ENCODE measurements at places on chromosomes 5 and 9.

- no peak for DNase-seq
These were observed 79.4 kb downstream of the NLN start for GRCh38 chr5:65801352-65801783.

GRCh38 chr5:171115519-171115918 lies 193.5 kb upstream of the TLX3 start:
- DNase-seq, result no peak

DNA sequence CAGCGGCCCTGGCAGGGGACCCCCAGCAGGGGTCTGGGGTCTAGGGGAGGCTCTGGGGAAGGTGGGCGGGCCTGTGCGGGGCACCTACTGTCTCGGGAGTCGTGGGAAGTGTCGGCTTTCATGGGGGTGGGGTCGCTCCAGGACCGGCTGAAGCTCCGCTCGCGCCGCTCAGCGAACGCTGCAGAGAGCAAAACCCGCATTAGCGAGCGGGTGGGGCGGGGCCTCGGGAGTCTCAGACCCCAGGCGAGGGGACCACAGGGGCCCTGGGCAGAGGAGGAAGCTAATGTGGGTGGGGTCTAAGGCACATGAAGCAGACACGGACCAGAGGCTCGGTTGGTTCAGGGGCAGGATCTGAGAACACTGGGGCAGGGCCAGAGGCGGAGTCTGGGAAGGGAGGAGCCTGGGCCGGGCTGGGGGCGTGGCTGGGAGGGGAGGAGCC lies 5.5 kb downstream of the NSMF start:
- peak; percentile 81 for DNase-seq

GRCh38 chr5:178590924-178591423 lies 781 bp upstream of the COL23A1 start:
- DNase-seq, result no peak

DNA sequence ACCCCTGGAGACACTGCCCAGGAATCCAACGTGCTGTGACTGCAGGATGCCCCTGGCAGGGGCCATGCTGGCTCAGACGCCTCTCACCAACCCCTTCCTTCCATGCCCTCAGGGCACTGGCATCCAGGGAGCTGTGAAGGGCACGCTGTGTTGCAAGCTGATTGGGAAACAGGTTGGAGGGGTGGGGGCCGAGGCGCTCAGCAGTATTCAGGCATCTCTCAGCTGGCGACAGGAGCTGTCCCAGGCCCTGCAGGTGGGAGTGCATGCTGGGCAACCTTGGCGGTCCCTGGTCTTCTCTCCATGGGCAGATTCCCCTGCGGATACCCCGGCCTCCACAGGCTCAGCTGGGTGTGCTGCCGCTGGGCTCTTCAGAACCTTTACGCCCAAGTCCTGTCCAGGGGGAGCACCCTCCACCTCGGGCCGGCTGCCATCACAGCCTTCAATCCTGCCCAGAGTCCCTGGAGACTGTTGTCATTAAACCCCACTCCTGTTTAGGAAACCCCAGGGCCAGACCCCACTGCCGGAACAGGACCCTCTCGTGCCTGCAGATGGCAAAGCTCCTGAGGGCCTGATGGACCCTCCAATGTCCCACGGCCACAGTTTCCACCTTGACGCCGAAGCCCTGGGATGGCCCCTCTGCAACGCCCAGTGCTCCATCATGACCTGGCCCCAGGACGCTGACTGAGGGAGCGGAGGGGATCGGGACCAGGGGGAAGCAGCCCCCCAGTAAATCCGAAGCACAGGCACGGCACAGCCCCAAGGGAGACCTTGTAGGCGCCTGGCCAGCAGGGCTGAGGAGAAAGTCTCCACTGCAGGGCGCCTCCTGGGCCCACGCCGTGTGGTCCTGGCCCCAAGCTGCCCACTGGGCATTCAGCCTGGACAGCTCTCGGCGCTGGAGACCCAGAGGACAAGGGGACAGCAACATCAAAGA lies 9.3 kb downstream of the TPPP start:
- DNase-seq, result peak; percentile 17

GRCh38 chr5:176901260-176902101 lies 2.3 kb upstream of the HK3 start:
- no peak for DNase-seq

DNA sequence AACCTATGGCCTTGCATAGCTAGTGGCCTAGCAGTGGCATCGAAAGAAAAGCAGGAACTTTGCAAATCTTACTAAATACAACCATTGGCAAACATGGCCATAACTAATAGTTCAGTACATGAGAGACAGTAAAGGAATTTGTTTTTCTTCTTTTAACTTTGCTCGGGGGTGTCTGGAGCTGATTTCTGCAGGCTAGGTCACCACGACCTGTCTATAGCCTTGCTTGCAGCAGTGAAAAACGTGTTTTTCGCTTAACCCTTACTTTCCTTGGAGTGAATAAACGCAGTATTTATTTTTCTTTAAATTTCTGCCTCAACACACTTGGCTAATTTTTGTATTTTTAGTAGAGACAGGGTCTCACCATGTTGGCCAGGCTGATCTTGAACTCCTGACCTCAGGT lies 19.9 kb downstream of the NAIF1 start:
- DNase-seq, result no peak

GRCh38 chr9:27408482-27408881 lies 111.5 kb upstream of the EQTN start:
- DNase-seq, result no peak

- DNase-seq, result no peak
These were observed 111.1 kb upstream of the IFNK start for GRCh38 chr9:27412963-27413362.

DNA sequence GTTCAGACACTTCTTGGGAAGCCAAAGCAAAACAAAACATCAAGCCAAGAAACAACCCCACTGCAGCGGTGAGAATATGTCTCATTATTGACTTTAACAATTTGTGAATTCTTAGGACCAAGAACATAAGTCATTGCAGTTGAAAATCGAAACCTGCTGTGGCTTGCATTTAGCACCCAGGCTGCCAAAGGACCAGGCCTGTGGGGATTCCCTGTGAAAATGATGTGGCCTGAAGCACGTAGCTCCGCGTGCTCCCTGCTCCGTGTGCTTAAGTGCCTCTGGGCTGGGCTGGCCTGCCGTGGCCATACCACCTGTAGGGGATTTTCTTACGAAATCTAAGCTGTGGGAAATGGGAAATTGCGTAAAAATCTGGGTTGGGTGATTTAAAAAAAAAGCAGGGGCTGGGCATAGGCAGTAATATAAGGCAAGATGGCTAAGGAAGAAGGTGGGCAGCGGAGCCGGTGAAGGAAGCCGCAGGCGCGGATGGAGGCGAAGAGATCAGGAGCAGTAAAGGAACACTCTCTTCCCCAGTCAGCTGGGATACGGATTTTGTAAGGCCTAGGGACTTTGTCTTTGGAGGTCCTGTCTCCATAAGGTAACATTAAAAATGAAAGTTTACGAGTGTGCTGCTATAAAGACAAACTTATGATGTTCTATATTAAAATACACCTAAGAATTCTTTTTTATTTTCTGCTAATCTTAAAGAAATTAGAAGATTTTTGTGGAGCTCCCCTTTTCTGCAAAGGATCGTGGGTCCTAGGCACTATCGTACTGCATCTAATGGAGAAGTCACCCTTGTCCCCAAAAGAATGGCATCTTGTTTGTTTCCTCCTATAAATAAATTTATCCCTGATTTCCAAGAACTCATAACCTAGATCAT lies 189.6 kb upstream of the SEMA6A start:
- no peak for DNase-seq

DNA sequence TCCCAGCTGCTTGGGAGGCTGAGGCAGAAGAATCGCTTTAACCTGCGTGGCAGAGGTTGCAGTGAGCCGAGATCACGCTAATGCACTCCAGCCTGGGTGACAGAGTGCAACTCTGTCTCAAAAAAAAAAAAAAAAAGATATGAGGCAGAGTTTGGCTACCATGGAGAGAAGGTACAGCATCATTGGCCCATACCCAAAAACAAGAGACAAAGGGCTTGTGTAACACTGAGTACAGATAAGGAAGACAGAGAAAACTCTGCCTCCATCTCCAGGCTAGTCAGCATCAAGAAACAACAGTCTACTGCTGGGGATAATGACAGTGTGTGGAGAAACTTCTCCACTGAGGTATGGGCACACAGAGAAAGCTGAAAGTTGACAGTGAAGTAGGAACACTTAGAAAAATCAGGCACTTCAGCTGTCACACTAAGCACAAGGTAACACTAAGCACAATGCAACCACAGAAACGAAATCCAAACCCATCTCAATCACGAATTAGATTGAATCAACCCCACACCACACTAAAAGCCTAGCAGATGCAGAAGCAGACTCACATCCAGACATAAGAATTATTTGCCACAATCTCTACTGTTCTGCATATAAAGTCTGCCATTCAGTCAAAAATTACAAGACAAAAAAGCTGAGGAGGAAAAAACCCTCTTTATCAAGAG lies 10.5 kb downstream of the PJA2 start:
- DNase-seq, result no peak

- no peak for DNase-seq
These were observed 41.4 kb upstream of the DAB2IP start for GRCh38 chr9:121609822-121610637.

DNA sequence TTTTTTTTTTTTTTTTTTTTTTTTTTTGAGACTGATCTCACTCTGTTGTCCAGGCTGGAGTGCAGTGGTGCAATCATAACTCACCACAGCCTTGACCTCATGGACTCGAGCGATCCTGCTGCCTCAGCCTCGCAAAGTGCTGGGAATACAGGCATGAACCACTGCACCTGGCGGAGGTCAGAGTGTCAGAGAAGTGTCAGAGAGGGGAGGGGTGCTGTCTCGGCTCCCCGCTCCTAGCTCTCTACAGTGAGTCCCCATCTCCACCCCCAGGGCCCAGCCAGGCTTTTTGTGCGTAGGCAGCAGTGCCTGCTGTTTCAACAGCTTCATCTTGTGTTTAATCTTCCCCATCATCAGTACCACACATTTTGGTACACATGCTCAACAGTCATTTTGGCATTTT lies 38.3 kb downstream of the SAR1B start:
- DNase-seq, result no peak

DNA sequence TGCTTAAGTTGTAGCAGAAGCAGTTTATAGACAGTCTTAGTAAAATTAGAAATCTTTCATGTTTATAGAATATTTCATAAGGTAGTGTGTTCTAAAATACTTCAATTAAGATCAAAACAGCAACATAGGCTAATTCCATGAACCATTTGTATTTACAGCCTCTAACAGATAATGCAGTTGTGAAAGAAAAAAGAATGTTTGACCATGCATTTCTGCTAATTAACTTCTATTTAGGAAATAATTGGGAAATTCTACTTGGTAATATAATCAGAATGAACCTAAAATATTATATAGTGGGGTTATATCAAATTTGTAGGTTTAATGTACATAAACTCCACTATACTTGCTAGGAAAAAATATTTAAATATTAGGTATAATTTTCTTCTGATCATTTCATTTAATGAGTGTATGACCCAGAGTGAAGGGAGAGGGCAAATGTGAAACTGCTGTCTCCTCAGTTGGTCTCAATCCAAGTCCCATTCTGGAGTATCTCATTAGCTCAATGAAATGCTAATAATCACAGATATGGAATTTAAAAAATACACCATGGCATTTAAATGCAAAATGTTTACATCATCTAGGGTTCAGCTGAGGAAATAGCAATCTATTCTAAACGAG lies 34.9 kb downstream of the ALDH1A1 start:
- no peak for DNase-seq

Data from femur (tissue), 1 donor.